GM23338 (cell line): ENCODE measurements at places on chromosomes 4 and X.

DNA sequence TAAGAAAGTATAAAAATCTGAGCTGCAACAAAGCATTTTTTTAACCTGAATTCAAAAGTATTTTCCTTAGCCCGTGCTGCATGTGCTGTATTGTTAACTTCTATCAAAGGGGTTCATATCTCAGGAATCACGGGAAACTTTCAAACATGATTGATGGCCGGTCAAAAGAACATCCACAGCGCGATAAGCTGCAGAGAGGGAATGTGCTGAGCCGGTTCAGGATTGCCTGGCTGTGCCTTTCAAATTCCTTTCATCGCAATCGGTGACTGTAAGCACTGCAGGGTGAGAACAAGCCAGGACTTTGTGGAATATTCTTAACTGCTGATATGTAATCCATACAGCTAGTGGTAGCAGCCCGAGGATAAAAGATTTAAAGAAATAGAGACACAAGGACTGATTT, 210.9 kb upstream of the NOCT start:
- no peak overlapping the region for H3K4me3 ChIP-seq
- no peaks in the 10 kb centered on the region for H3K4me1 ChIP-seq
- DNase-seq, result no peak
- no peaks in the 10 kb centered on the region for H3K36me3 ChIP-seq

GRCh38 chr4:119832776-119833175, 204.2 kb upstream of the PDE5A start:
- no peak overlapping the region for H3K27ac ChIP-seq
- no peak overlapping the region for H3K4me3 ChIP-seq
- DNase-seq, result no peak
- no peaks in the 10 kb centered on the region for H3K4me1 ChIP-seq
- H3K36me3 ChIP-seq, result no peaks in the 10 kb centered on the region

GRCh38 chr4:46931981-46932380, 22.9 kb upstream of the COX7B2 start:
- H3K27ac ChIP-seq, result no peak overlapping the region
- H3K4me1 ChIP-seq, result no peaks in the 10 kb centered on the region
- H3K27me3 ChIP-seq, result no peaks in the 10 kb centered on the region
- H3K4me3 ChIP-seq, result no peak overlapping the region

DNA sequence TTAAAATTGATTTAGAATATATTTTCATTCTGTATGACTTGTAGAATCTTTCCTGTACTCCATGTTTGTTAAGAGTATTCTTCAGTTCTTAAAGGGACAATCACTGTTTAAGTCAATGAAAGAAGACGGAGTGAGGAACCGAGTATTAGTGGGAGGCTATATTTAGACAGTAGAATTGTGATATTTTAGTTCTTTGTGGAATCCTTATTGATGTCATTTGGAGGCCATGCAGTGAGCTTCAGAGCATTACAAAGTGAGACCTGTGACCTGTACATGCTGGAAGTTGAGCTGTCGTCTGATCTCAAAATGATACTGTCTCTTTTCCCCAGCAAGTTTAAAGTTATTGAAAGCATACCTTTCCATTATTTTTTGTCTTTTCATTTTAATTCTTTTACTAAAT, 394.7 kb downstream of the GALNTL6 start:
- no peak overlapping the region for H3K27ac ChIP-seq
- H3K4me1 ChIP-seq, result no peaks in the 10 kb centered on the region
- DNase-seq, result no peak
- H3K27me3 ChIP-seq, result no peaks in the 10 kb centered on the region

- no peak overlapping the region for H3K27ac ChIP-seq
- H3K4me3 ChIP-seq, result no peak overlapping the region
- H3K4me1 ChIP-seq, result no peaks in the 10 kb centered on the region
- H3K36me3 ChIP-seq, result no peaks in the 10 kb centered on the region
Measured at GRCh38 chr4:14667624-14668151, 334.6 kb upstream of the CPEB2 start.

- H3K27me3 ChIP-seq, result no peaks in the 10 kb centered on the region
- no peak overlapping the region for H3K4me3 ChIP-seq
- H3K4me1 ChIP-seq, result no peaks in the 10 kb centered on the region
- DNase-seq, result no peak
- no peaks in the 10 kb centered on the region for H3K36me3 ChIP-seq
Measured at GRCh38 chr4:73669410-73670183, 49.4 kb upstream of the RASSF6 start.

DNA sequence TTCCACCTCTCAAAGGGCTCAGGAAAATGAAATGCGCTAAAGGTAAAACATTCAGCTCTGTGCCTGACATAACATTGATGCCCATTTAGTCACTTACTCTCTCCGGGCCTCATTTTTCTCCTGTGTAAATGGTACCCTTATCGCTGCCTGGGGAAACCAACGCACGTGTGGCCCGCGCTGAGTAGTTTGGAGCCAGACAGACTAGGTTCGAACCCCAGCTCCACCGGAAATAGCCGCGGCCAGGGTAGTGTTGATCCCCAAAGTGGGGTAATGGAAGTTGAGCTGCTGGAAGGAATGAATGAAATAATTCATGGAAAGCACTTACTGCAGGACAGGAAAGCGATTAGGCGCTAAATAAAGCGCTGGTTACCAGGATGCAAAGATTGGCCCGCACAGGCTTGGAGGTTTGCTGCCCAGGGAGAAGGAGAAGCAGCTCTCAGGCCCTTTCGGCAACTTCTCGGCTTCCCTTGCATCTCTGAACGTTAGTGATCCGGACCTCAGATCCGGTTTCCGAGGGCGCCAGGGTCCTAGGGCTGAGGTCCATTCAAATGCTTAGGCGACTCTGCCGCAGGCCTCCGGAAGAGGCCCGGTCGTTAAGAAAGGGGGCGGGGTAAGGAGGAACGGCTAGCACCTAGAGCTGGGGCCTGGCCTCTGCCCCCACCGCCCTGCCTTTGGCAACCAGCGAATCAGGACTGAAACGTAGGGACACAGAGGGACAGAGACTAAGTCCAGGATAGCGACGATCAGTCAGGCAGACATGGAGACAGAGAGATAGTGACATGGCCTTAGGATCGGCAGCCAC, 13.3 kb downstream of the NKX3-2 start:
- peak; percentile 92 for DNase-seq
- H3K27me3 ChIP-seq, result peaks cover 100% of the 10 kb centered on the region
- peak overlapping the region; percentile 53 for H3K4me3 ChIP-seq
- no peak overlapping the region for H3K27ac ChIP-seq
